Astrocyte (in vitro differentiated cells and primary cell): ENCODE measurements at places on chromosomes 11 and 22. TPM values are rescaled to one million over a fixed set of nuclear protein-coding genes. Genes with fewer than 3 reads are reported as not detected.

GRCh38 chr11:59025097-59025496 lies 61.0 kb upstream of the GLYATL1B start:
- no peak for DNase-seq

Gene KDM4E
- 0.41 TPM in 1 of 2 replicates, not detected in the other for total RNA-seq

- DNase-seq, result no peak
Observed at GRCh38 chr11:44536788-44537516, 28.5 kb upstream of the CD82 start.

- DNase-seq, result no peak
Observed at GRCh38 chr22:39725351-39726035, 154.9 kb downstream of the CACNA1I start.

DNA sequence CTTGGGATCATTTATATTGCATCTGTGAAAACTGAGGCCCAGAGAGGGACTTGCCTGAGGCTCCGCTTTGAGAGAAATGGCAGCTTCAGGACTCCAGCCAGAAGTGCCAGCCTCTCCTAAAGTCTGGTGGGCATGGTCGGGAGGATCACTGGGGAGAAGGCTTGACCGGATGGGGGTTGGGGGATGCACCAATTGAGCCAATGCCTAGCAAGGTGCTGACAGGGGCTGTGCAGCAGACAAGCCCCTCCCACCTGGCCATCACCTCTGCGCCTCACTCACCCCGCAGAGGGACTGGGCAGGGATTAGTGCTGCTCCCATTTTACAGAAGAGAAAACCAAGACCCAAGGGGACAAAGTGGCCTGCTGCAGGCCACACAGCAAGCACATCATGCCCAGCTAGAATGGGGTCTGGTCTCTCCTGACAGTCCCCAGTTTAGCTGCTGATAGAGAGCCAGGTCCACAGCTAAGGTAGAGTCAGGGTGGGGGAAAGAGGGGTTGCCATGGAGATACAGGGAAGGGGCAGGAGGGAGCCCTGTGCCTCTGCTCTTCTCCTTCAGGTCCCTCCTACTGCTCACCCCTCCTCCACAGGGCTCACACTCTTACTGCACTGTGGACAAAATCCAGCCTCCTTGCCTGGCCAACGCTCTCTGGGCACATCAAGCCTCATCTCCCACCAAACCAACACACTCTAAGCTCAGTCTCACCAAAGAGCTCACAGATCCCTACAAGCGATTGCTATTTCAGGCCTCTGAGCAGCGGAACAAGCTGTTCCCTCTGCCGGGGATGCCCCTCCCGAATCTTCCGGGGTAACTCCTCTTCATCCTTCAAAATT lies 29.5 kb downstream of the TEF start:
- no peak for DNase-seq

Gene MYOD1
- total RNA-seq, result not detected in 2 replicates
